ENCODE measurements at places on chromosomes 5 and 9. TPM values are rescaled to one million over a fixed set of nuclear protein-coding genes. Genes with fewer than 3 reads are reported as not detected.

The GLDC gene
- total RNA-seq: under 0.01 TPM

The C5orf52 gene
- not detected for total RNA-seq

The MEGF10 gene
- 77.8 TPM for total RNA-seq

The UNC13B gene
- 16.2 TPM for total RNA-seq

The TRMT10B gene
- total RNA-seq: 2.1 TPM

The OR13C4 gene
- total RNA-seq: not detected

The PRR7 gene
- 0.52 TPM for total RNA-seq

The FUBP3 gene
- total RNA-seq: 18.8 TPM

The DNM1 gene
- total RNA-seq: 20.4 TPM

The HRH2 gene
- total RNA-seq: 1.0 TPM

The ALDH7A1 gene
- 29.7 TPM for total RNA-seq

The CENPK gene
- total RNA-seq: 12.5 TPM

The OLFML2A gene
- 65.8 TPM for total RNA-seq

The BTNL8 gene
- not detected for total RNA-seq

The IFNA21 gene
- not detected for total RNA-seq

The KCNIP1 gene
- total RNA-seq: 4.2 TPM

The CCDC180 gene
- 7.3 TPM for total RNA-seq

The CARD9 gene
- total RNA-seq: 1.0 TPM

The FAM200C gene
- total RNA-seq: 13.0 TPM

The CD14 gene
- total RNA-seq: 39.7 TPM

The LCN12 gene
- not detected for total RNA-seq

The BTNL3 gene
- total RNA-seq: not detected

The WHRN gene
- total RNA-seq: 0.52 TPM

The EGFLAM gene
- total RNA-seq: 41.8 TPM

The FGF18 gene
- 3.1 TPM for total RNA-seq

The RASEF gene
- under 0.01 TPM for total RNA-seq

The TMEM267 gene
- total RNA-seq: 3.7 TPM

The WDR5 gene
- 28.2 TPM for total RNA-seq

The INSYN2B gene
- total RNA-seq: not detected

The FOXD4L5 gene
- total RNA-seq: under 0.01 TPM

The EIF4E1B gene
- not detected for total RNA-seq

The MAMDC2 gene
- 11.0 TPM for total RNA-seq

The F2R gene
- total RNA-seq: 13.0 TPM

The CCNO gene
- not detected for total RNA-seq

The HAPLN1 gene
- 1.6 TPM for total RNA-seq

The HTR1A gene
- not detected for total RNA-seq

The CKMT2 gene
- 92.9 TPM for total RNA-seq

The HTR4 gene
- total RNA-seq: not detected

All from skeletal muscle tissue (tissue), 5 donors.